EH (cell line): ENCODE measurements at places on chromosomes 4 and X.

GRCh38 chr4:31735004-31735403, 1014.8 kb downstream of the PCDH7 start:
- no peak for DNase-seq

DNA sequence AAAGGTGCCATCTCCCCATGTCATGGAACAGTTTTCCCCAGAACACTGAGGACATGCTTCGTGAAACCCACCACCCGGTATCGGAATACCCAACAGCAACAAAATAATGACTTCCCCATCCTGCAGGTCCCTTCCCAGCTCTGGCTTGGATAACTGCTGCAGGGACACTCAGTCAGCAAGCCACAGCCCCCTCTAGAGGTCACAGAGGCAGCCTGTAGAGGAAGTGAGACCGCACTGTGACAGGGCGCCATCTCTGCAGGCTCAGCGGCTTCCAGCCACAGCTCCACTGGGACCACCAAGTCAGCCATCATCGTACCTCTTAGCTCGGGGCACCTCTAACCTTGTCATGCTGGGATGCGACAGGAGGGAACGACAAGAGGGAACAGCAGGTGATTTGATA, 315.9 kb downstream of the LDB2 start:
- peak; percentile 7 for DNase-seq

GRCh38 chrX:148811236-148811635, 310.8 kb downstream of the AFF2 start:
- DNase-seq: no peak

GRCh38 chr4:14262221-14262620, 634.7 kb upstream of the BOD1L1 start:
- no peak for DNase-seq

DNA sequence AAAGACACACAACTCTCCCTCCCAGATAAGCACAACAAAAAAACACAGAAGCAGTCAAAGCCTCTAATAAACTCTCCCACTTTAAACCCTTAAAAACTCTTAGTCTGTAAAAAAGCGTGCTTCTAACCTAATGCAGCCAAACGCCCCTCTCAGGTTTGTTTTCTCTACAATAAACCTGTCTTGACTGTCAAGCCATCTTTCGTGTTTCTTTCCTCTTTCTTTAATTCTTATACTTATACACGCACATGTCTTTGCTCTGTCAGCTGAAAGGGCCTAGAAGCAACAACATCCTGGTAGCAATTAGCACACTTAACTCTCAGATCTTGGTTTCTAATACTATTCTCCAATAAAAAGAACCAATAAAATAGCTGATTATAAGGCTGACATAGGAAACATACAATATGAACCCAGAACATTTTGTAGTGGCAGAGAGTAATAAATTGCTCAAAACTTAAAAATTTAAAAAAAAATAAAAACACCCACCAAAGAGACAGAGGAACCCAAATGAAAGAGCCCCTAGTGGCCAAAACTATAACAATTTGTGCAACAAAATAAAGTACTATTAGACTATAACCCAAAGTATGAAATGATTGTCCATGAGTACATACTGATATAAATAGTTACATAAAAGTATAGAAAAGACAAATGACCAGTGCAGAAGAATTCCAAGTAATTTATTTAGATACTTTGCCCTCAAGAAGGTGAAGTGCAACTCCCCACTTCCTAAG, 440.4 kb upstream of the ADGRL3 start:
- no peak for DNase-seq

DNA sequence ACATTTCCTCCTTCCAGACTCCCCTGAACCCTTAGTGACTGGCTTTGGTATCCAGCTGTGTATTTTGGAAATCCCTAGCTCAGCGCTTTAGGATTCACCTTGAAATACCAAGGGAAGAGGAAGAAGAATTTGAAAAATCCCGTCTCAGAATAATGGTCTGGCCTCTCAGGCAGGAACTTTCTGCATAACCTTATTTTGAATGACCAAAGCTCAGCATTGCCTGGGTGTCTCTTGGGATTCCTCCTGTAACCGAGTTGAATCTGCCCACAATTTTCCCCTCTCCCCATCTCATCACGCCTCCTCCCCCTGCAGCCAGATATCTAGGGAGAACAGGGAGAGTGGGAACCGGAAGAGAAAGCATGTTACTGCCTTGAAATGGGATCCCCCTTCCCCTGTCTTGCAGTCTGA, 116.2 kb downstream of the SMIM20 start:
- DNase-seq: no peak

DNA sequence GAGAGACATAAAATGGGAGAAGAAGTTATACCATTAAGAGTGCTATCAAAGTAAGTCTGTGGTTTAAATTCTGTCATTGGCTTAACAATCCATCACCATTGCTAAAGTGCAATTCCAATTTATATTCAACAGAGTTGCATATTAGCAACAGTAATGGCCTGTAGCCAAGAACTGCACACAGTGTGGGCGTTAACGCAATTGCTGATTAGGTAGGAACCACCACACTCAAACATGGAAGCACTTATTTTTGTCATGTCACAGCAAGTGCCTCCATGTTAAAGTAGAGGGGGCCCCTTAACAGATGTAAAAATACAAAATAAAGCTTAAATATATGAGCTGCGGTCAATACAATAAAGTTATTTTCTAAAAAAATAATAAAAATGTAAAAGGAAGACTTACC, 10.8 kb downstream of the LARP7 start:
- DNase-seq: no peak

GRCh38 chrX:105527759-105528158, 294.6 kb upstream of the NRK start:
- no peak for DNase-seq

GRCh38 chr4:155950461-155950860, 3.2 kb downstream of the CTSO start:
- no peak for DNase-seq

- no peak for DNase-seq
These were observed 185.0 kb downstream of the PTTG2 start for GRCh38 chr4:38145033-38145678.

DNA sequence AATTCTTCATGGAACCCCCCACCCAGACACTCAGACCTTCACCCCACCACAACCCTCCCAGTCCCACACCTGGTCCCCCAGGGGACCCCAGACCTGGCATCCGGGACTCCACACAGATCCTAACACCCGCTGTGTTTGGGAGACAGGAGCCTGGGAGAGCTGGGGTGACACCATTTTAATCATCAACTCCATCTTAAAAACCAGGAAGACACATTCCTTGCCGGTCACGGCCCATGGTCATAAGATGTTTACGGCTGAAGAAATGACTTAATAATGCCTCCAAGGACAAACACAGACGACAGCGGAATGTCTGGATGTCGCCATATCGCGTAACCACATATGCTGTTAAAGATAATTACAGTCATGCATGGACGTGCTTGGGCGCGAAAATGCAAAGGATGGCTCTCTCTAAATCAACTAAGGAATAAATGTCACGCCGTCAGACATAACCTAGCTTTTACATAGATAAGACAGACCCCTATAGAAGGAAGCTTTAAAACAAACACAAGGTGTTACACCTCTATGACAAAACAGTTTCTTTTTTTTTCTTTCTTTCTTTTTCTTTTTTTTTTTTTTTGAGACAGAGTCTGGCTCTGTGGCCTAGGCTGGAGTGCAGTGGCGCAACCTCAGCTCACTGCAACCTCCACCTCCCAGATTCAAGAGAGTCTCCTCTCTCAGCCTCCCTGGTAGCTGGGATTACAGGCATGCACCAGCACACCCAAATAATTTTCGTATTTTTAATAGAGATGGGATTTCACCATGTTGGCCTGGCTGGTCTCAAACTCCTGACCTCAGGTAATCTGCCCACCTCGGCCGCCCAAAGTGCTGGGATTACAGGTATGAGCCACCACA, 2.1 kb upstream of the DHRSX start:
- DNase-seq: peak; percentile 82

GRCh38 chr4:40546969-40547788, 82.5 kb downstream of the RBM47 start:
- peak; percentile 30 for DNase-seq

GRCh38 chrX:84634201-84634782, 132.0 kb upstream of the HDX start:
- DNase-seq: no peak
